ENCODE measurements at places on chromosomes 4 and X.

GRCh38 chr4:74555231-74555630 is 110.3 kb downstream of the AREG start:
- DNase-seq = no peak

- no peak for DNase-seq
Observed at GRCh38 chr4:8333726-8334460, 64.3 kb downstream of the HTRA3 start.

- no peak for DNase-seq
Observed at GRCh38 chr4:128353791-128354190, 66.2 kb upstream of the PGRMC2 start.

- no peak for DNase-seq
Observed at GRCh38 chrX:2145692-2146367, 354.9 kb downstream of the DHRSX start.

- DNase-seq = no peak
Observed at GRCh38 chr4:144819591-144819990, 173.6 kb downstream of the HHIP start.

GRCh38 chr4:47668256-47668655 is 169.6 kb downstream of the CORIN start:
- no peak for DNase-seq

- no peak for DNase-seq
Observed at GRCh38 chrX:19389227-19389845, 45.6 kb downstream of the PDHA1 start.

- no peak for DNase-seq
Observed at GRCh38 chrX:46485897-46486296, 59.3 kb downstream of the ZNF674 start.

- DNase-seq = no peak
Observed at GRCh38 chrX:12390301-12390700, 252.0 kb downstream of the FRMPD4 start.

DNA sequence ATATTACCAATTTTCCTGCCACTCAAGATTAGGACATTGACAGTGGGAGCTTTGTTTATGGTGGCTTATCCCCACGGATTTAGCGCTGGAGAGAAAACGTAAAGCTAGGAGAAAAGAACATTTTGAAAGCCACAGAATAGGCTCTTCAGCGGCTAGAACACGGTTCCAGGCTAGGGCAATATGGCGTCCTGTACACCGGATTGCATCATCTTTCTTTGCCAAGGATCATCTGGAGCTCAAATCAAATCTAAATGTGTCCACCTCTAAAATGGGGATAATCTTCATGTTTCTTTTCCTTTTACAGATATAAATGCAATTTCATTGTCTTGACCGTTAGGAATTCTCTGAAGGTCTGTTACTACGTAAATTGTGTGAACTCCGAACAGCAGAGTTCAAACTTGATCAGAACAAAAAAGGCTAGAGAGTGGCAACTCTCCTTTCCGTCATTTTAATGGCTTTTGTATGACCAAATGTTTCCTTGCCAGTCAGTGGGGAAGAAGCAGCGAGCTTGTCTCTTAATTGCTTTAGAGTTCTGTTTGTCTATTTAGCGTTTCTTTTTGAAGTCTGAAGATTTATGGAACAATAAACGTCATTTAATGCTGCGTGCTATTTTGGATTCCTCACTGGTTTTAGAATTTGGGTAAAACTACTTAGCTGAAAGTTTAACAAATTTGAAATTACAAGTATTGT is 2.6 kb upstream of the WWC2 start:
- DNase-seq = no peak

GRCh38 chrX:109776432-109776831 is 43.4 kb upstream of the ACSL4 start:
- DNase-seq = no peak

- no peak for DNase-seq
Observed at GRCh38 chrX:129099207-129099606, 424.1 kb downstream of the SMARCA1 start.

DNA sequence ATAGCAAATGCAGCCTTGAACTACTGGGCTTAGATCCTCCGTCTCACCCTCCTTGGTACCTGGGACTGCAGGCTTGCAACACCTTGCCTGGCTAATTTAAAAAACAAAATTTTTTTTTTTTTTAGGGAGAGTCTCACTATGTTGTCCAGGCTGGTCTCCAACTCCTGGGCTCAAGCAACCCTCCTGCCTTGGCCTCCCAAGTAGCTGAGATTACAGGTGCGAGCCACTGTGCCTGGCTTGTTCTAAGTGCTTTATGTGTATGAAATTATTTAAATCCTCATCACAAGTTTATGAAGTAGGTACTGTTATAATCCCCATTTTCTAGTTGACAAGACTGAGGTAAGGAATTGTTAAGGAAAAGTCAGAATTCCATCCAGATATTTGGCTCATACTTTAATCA is 43.0 kb downstream of the CLCN3 start:
- DNase-seq = no peak

DNA sequence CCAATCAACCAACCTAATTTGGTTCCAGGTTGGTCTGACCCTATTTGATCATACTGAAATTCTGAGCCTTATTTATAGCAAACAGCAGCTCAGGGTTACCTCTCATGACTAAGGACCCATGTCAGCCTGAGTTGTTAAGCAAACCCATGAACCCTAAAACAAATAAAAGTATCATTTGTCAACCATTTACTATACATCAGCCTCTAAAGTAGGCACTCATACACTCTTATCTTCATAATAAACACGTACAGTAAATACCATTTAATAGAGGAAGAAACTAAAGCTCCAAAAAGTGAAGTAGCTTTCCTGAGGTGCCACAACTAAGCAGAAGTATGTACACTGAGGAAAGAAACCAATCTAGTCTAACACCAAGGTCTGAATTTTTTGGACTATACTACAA is 25.2 kb downstream of the MANBA start:
- DNase-seq = no peak

DNA sequence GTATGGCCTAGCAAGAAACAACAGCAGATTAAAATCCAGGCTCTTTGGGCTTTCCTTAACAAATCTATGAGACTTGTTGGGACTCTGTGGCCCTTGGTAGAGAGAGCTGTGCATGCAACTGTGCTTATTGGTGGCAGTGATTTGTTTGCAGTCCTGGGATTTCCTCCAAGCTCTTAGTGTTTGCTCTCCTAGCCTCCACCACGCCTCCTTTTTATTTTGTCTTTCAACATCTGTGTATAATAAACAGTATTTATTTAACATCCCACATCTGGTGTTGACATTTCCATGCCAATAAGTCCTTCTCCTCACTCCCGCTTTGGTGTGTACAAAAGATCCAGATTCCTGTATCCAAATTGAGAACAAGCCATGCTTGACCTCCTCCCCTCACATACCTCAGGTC is 3.1 kb downstream of the TNMD start:
- no peak for DNase-seq

DNA sequence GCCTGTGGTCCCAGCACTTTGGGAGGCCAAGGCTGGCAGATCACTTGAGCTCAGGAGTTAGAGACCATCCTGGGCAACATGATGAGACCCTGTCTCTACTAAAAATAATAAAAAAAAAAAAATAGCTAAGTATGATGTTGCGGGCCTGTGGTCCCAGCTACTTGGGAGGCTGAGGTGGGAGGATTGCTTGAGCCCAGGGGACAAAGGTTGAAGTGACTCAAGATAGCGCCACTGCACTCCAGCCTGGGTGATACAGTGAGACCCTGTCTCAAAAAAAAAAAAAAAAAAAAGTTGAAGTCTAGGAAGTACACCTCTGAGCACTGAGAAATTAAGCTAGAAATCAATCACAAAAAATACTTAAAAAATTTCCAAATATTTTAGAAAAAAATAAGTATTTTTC is 86.5 kb downstream of the FRAS1 start:
- DNase-seq = no peak

DNA sequence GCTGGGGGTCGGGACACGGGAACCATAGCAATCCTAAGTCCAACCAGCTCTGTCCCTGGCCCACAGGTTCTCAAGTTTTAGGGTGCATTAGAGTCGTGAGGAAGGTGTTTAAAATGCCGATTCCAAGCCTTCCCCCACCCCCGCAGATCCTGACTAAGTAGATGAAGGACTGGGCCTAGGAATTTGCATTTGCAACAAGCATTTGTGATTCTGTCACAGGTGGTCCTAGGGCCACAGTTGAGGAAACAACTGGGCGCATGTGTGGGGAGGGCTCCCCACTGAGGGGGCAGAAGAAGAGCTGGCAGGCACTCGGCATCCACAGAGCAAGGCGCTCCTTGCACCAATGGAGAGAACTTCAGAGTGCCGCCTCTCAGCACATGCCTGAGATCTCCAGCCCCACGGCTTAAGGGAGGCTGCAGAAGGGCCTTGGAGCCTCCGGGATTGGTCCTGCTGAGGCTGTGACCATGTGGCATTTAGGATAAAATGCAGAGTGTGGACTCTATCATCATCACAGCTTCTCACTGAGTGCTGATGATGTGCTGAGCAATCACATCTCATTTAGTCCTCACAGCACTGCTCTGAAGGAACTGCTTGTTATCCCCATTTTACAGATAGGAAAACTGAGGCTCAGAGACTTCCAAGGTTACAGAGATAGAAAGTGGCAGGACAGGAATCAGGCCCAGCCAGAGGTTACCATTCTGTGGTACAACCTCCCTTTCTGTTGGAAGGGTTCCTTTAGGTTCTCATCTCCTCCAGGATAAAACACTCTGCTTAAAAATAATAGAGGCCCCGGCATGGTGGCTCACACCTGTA is 16.7 kb downstream of the SEL1L3 start:
- no peak for DNase-seq

GRCh38 chr4:3702561-3703221 is 63.5 kb upstream of the ADRA2C start:
- no peak for DNase-seq

DNA sequence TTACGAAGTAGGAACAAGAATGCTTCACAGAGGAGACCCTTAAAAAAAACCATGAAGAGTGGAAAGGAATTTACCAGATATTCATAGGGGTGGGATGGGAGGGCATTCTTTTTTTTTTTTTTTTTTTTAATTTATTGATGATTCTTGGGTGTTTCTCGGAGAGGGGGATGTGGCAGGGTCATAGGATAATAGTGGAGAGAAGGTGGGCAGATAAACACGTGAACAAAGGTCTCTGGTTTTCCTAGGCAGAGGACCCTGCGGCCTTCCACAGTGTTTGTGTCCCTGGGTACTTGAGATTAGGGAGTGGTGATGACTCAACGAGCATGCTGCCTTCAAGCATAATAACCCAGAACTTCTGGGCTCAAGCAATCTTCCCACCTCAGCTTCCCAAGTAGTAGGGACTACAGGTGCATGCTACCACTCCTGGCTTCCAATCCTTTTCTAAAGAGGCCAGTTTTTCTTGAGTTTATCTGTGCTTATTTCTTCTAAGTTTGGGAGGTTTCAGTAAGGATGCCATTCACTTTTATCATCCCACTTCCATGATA is 65.9 kb upstream of the OGT start:
- no peak for DNase-seq

- DNase-seq = no peak
Observed at GRCh38 chr4:164890691-164891090, 13.7 kb downstream of the APELA start.

DNA sequence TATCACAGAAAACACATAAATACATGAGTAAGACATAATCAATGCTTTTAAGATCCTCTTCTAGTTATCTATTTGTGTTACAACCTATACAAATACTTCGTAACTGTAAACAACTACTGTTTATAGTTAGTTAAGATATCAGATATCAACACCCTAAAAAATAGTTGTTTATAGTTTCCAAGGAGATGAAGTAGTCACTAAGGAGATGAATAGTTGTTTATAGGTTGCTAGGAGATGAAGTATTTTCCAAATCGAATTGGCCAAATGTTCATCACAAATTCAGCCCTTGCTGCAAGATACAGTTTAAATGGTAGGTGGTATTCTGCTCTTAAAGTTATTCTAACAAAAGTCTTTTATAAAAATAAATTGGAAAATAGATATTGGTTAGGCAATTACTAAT is 618.2 kb upstream of the PCDH10 start:
- DNase-seq = no peak

- DNase-seq = no peak
Observed at GRCh38 chr4:133969202-133969848, 232.3 kb downstream of the PABPC4L start.

DNA sequence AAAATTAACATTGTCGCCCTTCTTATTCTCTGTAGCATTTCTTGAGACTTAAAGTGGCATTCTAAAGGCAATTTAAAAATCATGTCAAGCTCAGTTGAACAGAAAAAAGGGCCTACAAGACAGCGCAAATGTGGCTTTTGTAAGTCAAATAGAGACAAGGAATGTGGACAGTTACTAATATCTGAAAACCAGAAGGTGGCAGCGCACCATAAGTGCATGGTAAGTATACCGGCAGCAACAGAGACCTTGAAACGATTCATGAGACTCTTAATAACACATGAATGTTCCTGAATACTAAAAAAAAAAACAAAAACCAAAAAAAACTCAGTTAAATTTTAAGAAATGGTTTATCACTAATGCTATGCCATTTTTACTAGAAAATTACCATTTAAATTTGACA is 82.4 kb upstream of the HPRT1 start:
- no peak for DNase-seq

DNA sequence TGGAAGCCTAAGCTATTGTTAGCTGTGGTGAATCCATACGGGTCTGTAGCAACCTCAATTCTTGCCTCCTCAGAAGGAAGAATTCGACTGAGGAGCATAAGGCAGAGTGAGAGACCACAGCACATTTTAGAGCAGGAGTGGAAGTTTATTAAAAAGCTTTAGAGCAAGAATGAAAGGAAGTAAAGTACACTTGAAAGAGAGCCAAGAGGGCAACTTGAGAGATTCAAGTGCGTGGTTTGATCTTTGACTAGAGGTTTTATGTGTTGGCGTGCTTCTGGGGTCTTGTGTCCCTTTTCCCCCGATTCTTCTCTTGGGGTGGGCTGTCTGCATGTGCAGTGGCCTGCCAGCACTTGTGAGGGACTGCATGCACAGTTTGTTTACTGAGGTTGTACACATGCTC is 880.6 kb upstream of the INTU start:
- DNase-seq = no peak

DNA sequence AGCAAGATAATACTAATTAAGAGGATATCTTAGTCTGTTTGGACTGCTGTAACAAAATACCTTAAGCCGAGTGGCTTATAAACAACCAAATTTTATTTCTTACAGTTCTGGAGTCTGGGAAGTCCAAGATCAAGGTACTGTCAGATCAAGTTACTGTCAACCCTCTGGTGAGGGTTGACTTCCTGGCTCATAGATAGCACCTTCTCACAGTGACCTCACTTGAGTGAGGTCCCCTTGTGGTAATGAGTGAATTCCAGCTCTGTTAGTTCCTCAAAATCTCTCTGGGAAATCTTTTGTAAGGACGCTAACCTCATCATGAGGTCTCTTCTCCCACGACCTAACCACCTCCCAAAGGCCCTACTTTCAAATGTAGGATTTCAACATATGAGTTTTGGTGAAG is 36.9 kb upstream of the ADGRA3 start:
- no peak for DNase-seq

GRCh38 chrX:80334583-80334982 is 85.7 kb upstream of the TENT5D start:
- no peak for DNase-seq

DNA sequence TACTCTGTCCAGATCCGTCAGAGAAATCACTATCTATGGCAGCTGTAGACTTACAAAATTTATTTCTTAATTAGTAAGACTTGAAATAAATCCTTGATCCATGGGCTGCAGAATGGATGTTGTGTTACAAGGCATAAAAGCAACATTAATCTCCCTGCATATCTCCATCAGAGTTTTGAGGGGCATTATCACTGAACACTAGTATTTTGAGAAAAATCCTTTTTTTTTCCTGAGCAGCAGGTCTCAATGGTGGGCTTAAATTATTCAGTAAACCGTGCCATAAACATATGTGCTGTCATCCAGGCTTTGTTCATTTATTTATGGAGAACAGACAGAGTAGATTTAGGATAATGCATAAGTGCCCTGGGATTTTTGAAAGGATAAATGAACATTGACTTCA is 457.9 kb upstream of the CTSO start:
- DNase-seq = no peak

Data from gastrocnemius medialis (tissue), 4 donors.